Mesenchymal stem cell (in vitro differentiated cells and primary cell): ENCODE measurements at places on chromosomes 7 and 10.

DNA sequence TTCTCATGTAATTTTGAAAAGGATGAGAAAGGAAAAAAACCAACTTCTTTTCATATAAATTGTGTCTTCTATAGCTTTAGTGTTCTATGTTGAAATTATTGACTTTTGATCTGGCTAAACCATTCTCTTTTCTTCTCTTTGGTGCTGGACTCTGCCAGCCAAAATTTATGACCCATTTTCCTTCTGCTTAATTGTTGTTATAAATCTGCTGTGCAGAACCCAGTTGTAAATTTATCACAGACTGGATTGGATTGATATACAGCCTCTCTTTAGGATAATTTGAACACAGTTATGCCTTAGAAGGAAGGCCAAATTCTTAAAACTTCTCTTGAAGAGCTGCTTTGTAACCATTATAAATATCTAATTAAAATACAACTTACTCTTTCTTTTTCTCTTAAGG, 93.8 kb downstream of the PARP12 start:
- H3K27me3 ChIP-seq: peaks cover 44% of the 10 kb centered on the region
- H3K4me1 ChIP-seq: no peaks in the 10 kb centered on the region
- no peak overlapping the region for H3K4me3 ChIP-seq
- no peaks in the 10 kb centered on the region for H3K36me3 ChIP-seq

DNA sequence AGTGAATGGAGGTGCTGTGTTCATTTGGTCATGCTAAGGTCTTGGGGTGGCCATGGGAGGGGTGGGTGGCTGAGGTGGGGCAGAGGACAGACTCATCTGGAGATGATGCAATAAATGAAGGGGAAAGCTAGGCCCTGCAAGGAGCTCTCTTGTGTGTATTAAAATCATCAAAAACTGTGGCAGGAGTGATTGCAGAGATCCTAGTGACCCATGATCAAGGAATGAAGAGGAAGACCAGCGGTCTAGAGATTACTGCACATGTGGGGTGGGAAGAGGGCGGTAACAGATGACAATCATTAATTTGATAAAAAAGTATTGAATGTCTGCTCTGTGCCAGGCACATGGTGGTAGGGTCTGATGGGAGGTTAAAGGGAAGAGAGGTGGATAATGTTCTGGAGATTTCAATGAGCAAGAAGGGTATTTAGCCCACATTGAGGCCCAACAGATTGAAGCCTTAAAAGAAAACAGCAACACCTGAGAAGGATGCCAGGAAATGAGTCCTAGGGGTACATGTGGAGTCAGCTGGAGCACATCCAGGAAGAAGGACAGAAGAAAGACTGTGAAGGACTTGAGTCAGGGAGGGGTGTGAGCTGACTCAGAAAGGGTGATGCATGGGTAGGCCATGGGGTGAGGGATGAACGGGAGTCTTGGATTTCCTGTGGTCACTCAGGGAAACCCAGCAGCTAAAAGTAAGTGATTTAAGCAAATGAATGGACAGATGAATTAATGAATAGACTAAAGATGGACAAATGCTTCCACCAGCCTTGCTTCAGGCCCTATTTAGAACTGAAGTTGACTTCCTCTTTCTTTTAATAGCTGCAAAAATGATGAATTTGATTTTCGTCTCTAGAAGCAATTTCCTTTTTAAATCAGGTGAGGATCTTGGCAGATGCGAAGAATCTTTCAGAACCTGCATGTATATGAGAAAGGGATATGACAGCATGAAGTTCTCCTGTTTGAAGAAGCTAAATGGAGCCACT, 83.1 kb upstream of the IGFBP3 start:
- peak; percentile 63 for DNase-seq
- peaks cover 1% of the 10 kb centered on the region for H3K4me1 ChIP-seq
- H3K27me3 ChIP-seq: no peaks in the 10 kb centered on the region
- H3K27ac ChIP-seq: no peak overlapping the region
- no peak overlapping the region for H3K4me3 ChIP-seq
- no peaks in the 10 kb centered on the region for H3K36me3 ChIP-seq

DNA sequence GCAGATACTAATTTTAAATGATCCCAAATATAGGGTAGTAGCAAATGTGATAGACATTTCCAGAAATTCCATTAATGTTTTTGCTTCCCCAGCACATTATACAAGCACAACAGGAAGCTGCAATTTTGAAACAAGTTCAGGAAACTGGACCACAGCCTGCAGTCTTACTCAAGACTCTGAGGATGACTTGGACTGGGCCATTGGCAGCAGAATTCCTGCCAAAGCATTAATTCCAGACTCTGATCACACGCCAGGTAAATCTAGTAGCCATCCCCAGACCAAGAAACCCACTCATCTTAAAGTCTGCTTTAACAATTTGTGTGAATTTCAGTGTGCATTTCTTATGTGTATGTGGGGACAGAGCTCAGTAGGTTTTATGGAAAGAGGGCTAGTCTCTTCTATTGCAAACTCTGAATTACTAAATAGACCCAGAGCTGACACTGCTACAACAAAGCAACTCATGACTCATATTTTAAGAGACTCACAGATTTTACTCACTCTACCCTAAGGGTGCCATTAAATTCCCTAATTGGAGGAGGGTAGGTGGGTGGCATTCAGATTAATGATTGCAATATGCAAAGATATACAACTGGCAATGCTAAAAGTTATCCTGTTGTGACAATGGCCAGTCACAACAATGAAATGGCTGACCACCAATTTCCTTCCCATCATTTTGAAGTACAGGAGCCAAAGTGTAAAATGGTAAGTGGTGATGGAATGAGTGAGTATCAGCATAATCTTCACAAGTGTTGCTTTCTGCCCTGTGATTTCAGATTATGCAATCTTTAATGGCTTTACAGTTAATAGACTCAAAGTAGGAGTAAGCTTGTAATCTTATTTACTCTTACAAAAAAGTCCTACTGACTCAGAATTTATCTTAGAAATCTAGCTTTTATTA, 317.6 kb upstream of the PLXDC2 start:
- no peaks in the 10 kb centered on the region for H3K4me1 ChIP-seq
- no peak overlapping the region for H3K4me3 ChIP-seq
- H3K27me3 ChIP-seq: no peaks in the 10 kb centered on the region
- no peak for DNase-seq

GRCh38 chr7:131529179-131529578, 27.2 kb downstream of the PODXL start:
- no peaks in the 10 kb centered on the region for H3K4me1 ChIP-seq
- no peaks in the 10 kb centered on the region for H3K36me3 ChIP-seq
- DNase-seq: no peak
- no peak overlapping the region for H3K4me3 ChIP-seq

DNA sequence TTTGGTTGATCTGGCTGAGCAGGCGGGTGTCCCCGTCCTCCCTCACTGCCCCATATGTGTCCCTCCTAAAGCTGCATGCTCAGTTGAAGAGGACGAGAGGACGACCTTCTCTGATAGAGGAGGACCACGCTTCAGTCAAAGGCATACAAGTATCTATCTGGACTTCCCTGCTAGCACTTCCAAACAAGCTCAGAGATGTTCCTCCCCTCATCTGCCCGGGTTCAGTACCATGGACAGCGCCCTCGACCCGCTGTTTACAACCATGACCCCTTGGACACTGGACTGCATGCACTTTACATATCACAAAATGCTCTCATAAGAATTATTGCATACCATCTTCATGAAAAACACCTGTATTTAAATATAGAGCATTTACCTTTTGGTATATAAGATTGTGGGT, 26.9 kb upstream of the TRIM56 start:
- no peaks in the 10 kb centered on the region for H3K36me3 ChIP-seq
- peak; percentile 63 for DNase-seq
- no peak overlapping the region for H3K27ac ChIP-seq
- H3K27me3 ChIP-seq: peaks cover 28% of the 10 kb centered on the region

DNA sequence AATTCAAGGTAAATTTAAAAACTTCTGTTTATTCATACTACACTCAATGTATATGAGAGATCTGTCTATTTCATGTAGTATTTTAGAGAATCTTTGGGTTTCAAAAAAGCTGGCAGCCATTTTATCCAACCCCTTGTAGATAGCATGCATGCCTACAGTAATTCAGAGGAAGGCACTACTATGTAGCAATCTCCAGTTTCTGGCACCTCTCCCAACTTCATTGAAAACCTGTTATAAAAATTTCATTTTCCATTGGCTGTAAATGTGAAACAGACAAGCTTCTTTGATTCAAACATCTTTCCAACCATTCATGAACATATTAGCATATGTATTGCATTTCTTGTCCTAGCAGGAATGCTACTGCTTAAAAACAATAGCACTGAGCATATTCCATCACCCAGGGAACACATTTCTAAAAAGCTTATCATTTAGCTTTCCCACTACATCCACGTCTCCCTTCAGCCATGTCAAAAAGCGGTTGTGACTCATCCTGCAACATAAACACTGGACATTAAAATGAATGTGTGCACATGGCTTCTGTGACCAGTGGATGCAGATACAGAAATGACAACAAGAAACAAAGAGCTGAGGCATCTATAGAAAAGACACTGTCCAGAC, 330.4 kb upstream of the AOAH start:
- no peak overlapping the region for H3K4me3 ChIP-seq
- H3K27me3 ChIP-seq: no peaks in the 10 kb centered on the region
- DNase-seq: peak; percentile 90
- H3K36me3 ChIP-seq: no peaks in the 10 kb centered on the region
- no peaks in the 10 kb centered on the region for H3K4me1 ChIP-seq

- H3K36me3 ChIP-seq: no peaks in the 10 kb centered on the region
- H3K27ac ChIP-seq: no peak overlapping the region
- H3K4me1 ChIP-seq: no peaks in the 10 kb centered on the region
- no peak overlapping the region for H3K4me3 ChIP-seq
These were observed 327.5 kb upstream of the PHF14 start for GRCh38 chr7:10646194-10646593.

DNA sequence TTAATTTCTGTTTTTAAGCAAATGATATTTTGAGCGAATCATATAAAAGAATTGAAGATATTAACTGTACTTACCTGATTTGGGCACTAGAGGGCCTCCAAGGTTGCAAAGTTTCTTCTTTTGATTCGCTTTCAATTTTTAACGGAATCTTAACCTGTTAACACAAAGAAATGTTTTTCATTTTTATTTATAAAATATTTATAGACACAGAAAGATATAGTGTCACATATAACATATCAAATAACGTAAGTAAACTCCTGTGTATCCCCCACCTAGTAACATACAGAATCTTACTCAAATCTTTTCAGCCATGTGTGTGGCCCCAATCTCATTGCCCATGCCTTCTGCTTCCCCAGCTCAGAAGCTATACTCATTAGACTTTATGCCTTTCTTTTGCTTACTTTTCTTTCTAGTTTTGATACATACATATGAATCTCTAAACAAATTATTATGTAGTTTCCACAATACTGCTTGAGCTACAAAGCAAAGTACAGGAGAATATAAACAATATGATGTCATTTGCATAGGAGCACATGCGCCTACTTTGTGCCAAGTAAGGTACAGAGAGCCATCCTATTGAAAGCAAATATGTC, 49.5 kb upstream of the ZPBP start:
- peak; percentile 41 for DNase-seq
- no peaks in the 10 kb centered on the region for H3K36me3 ChIP-seq
- no peaks in the 10 kb centered on the region for H3K4me1 ChIP-seq
- H3K27me3 ChIP-seq: peaks cover 7% of the 10 kb centered on the region

DNA sequence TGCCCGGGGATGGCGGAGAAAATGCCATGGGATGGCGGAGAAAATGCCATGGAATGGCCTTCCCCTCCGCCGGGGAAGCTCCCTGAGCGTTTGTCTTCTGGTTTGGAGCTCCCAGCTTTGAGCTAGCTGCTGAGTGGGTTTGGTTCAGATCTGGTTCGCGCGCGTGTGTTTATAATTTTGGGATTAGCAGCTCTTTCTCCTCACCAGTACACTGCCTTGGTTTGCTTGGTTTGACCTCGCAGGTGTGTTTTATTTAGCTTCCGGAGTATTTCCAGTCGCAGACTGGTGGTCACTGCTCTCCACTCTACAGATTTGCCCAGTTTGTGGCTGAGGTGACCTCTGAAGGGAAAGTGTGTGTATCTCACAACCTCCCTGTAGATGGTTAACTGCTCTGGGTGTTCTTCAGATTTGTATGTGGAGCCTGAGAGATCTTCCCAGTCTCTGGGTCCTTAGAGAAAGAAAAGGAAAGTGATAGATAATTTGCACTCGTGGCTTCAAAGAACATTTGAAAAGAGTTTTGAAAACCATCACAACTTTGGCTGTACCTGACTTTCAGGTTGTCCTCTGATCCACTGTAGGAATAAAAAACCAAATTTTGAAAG, 597 bp downstream of the ZNF277 start:
- peak overlapping the region; percentile 93 for H3K4me3 ChIP-seq
- no peaks in the 10 kb centered on the region for H3K27me3 ChIP-seq
- peaks cover 2% of the 10 kb centered on the region for H3K4me1 ChIP-seq
- H3K36me3 ChIP-seq: no peaks in the 10 kb centered on the region
- DNase-seq: peak; percentile 36
- H3K27ac ChIP-seq: peak overlapping the region; percentile 33
